Breast epithelium (tissue), 4 donors: ENCODE measurements at places on chromosomes 7 and 10. TPM values are rescaled to one million over a fixed set of nuclear protein-coding genes. Genes with fewer than 3 reads are reported as not detected.
A peak's percentile ranks its signal among the peaks of the same experiment; 100 is the strongest.

Gene GIMAP8
- total RNA-seq = 7.2 TPM

Gene CPA2
- not detected for total RNA-seq

Gene TWNK
- total RNA-seq = 7.5 TPM

DNA sequence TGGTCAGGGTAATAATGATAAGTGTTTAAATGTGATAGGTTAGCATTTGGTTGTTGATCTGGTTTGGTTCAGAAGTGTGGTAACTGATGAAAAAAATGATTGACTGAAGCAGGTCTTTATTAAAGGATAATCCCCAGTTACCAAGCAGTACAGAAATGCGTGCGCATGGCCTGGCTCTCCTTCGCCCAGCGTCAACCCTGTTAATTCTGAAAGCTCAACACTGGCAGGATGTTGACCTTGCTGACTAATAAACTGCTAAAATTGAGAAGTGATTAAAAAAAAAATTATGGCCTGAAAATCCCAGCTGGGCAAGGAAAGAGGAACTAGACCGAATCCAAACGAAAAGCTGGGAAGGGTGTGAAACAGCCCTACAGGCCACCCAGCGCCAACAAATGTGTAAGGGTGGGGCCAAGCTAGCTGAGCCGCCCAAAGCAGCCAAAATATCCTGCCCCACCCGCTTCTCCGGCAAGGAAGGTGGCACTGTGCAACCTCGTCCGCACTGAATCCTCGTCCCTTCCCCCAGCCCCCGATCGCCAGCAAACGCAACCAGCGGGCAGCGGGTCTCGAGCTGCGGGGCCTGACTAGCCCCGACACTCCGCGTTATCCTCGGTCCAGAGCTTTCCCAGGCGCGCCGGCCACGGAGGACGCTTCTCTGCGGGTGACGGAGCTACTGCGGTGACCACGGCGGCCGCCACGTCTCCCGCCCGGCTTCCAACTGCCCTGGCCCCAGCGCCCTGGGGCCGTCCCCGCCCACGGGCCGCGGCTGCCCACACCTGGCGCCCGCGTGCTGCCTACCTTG lies 561 bp downstream of the SHTN1 start:
- DNase-seq = peak; percentile 56

Gene RNF32
- 2.9 TPM for total RNA-seq

DNA sequence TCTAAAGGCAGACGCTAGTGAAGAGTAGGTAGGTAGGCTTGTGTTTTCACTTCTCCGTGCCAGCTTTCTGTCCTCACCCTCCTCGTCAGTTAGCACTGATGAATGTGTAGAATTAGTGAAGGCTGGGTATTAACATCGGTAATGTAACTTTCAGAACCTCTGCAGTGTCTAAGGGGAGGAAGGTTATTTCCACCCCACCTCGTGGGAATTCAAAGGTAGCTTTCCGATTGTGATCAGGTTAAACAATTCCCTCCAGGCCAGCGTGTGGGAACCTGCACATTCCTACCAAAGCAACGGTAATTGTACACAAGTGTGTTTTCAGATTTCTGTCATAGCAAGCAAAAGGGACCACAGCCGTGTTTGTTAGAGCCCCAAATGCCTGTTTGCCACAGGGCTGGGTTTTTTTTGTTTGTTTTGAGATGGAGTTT lies 405.0 kb upstream of the GALNT17 start:
- no peak for DNase-seq

- DNase-seq = no peak
These were observed 59.9 kb upstream of the DNAJB6 start for GRCh38 chr7:157276731-157277562.

Gene PRLHR
- total RNA-seq = not detected

Gene CNOT4
- total RNA-seq = 31.6 TPM

Gene HTRA1
- 347 TPM for total RNA-seq

Gene PNLIPRP1
- not detected for total RNA-seq

DNA sequence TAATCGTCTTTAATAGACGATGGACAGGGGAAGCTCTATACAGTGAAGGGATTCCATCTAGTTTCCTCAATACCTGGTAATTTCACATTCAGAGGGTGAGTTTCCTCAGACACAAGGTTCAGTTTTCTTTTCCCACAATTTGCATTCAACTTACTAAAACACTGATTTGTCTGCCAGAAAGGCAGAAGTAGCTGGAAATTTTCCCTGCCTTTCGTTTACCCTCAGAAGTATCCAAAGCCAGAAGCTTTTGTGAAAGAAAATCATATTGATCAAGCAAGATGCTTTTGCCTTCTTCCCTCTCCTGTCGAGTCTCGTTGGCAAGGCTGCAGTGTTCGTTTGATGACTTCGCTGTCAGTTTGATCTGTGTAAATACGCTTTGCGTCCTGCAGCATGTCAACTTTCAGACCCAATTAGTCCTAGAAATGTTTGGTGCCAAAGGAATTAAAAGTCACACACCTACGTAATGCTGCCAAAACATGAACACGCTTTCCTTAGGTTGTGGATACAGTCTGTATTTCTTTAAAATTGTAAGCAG lies 631.9 kb upstream of the FOXK1 start:
- no peak for DNase-seq

Gene CCDC3
- total RNA-seq = 9.8 TPM

DNA sequence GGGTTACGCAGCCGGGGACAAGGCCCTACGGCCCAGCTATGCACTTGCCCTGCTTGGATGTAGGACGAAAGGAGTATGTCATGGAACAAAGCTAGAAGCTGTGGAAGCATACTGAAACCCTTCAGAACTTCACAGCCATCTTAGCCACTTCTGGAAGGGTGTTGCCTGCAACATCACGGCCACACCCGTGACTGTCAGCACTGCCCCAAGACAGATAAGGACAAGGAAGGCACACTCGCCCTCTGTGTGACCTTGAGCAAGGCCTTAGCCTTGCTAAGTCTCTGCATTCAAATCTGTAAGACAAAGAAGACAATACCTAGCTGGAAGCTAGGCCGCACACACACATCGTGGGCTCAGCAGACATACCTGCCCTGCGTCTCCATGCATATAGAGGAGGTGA lies 352.5 kb upstream of the MGMT start:
- no peak for DNase-seq

Gene ANXA8L1
- 6.6 TPM for total RNA-seq

GRCh38 chr7:10022957-10023356 lies 950.7 kb upstream of the PHF14 start:
- no peak for DNase-seq

Gene AGMO
- 1.4 TPM for total RNA-seq

Gene OR13A1
- 0.33 TPM for total RNA-seq

DNA sequence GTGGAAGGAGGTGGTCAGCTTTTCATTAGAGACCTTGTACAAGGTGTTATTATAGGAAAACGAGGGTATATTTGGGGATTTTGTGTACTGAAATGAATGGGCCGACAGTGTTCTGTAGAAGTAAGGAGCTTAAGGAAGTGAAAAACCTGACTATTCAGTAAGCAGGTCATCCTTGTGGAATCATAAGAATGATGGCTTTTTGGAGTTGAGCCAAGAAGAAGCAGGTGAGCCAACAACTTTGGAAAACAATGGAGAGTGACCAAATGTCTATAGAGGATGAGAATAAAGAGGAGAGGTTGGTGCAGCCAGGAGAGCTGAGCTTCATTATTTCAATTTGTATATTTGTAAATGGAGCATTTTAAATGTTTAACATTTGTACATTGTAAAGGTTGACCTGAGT lies 595.7 kb downstream of the CCSER2 start:
- DNase-seq = no peak

GRCh38 chr10:70114902-70115301 lies 17.7 kb downstream of the AIFM2 start:
- no peak for DNase-seq

- DNase-seq = no peak
These were observed 45.7 kb downstream of the IKZF1 start for GRCh38 chr7:50349963-50350944.

Gene TCERG1L
- total RNA-seq = not detected

GRCh38 chr7:100049441-100050291 lies at the start of gene ZSCAN21:
ZSCAN21 (plus strand) TSS chr7:100049774; CDS start chr7:100057007, 7,233 bp downstream.
- DNase-seq = peak; percentile 76

DNA sequence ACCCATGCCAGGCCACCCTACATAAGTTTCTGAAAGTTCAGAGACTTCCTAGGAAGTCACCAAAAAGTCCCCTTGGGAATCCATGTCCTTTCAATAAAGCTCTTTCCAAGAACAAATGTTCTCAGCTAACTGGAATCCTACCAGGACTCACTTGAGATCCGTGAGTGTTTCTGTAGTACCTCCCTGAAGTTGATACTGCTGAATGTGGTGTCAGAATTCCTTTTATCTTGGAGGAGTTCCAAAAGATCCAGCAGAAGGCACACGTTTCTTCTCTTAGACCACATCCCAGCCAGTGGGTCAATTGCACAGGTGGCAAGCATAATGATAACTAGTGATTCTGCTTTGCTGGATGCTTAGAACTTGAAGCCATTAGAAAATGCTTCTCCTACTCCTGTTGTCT lies 689.7 kb upstream of the IGFBP3 start:
- no peak for DNase-seq

DNA sequence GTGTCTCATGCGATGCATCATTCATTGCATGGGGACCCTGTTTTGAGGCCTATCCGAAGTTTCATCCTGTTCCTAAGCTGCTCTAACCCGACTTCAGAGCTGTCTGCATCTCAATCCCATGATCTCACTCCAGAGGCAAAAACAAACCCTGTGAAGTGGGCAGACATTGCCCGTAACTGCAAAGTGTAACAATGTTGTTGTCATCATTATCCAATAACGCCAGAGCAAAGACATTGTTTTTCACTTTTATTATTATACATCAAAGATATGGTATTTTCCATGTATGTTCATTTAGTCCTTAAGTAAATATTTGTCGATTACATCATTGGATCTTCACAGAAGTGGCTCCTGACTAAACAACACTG lies 246.7 kb downstream of the KLF6 start:
- no peak for DNase-seq

DNA sequence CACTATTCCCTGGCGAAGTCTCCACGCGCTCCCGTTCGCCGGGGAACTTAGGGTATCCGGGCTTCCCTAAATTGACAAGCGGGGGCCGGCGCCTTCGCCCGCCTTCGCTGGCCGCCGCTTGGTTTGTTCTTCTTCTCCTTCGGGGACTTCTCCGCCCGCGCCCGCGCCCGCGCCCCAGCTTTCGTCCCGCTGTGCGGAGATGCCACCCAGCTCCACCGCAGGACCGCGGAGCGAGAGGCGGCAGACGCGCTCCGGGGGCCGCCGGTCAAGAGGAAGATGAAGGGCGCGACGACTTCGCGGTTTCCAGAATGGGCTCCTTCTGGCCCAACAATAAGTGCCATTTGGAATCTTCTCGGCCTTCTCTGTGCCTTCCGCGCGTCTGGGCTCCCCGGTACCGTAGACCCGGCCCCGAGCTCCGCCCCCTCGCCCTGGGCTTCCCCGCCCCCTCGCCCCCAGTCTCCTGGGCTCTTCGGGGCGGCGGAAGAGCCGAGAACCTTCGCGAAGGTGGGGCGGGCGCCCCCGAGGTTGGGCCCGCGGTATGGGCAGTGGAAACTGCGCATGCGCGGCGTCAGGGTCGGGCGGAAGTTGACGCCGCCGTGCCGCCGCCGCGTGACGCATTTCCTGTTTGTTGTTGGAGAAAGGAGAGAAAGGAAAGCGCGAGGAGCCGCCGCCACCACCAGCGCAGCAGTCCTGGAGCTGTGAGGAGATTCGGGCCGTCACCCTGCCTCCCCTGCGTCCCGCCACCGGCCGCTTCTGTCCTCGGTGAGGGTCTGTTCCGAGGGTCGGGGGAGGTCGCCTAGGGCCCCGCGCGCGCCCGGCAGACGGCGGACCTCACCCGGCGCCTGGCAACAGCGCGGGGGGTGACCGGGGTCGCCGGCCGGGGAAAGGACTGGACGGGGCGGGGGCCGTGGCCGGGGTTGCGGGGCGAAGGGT lies at the start of gene DNAJB6:
TSS of gene DNAJB6 (plus strand) at position 622 of the 933 bp plus-strand sequence. CDS start 21,569 bp downstream, outside the sequence.
- DNase-seq = peak; percentile 93

Gene DKK1
- total RNA-seq = 3.3 TPM

Gene C10orf71
- not detected for total RNA-seq

GRCh38 chr7:53245721-53246120 lies 210.3 kb downstream of the POM121L12 start:
- no peak for DNase-seq

DNA sequence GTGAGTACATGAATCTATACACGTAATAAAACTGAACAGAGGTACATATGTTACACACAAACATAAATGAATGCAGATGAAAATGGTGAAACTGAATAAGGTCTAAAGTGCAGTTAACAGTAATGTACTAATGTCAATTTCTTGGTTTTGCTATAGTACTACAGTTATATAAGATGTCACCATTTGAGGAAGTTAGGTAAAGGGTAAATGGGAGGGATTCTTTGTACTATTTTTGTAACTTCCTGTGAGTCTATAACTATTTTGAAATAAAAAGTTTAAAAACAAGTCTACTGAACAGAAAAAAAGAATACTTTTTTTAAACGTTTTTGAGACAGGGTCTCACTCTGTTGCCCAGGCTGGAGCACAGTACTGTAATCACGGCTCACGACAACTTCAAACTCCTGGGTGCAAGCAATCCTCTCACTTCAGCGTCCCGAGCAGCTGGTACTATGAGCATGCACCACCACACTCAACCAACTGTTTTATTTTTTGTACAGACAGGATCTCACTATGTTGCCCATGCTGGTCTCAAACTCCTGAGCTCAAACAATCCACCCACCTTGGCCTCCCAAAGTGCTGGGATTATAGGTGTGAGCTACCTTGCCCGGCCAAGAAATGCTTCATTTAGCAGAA lies 71.5 kb downstream of the WAPL start:
- no peak for DNase-seq

GRCh38 chr10:69092959-69093850 lies 5.3 kb downstream of the SRGN start:
- DNase-seq = peak; percentile 74

GRCh38 chr7:2825559-2826227 lies 18.4 kb downstream of the GNA12 start:
- no peak for DNase-seq

Gene CYP3A5
- 8.5 TPM for total RNA-seq

DNA sequence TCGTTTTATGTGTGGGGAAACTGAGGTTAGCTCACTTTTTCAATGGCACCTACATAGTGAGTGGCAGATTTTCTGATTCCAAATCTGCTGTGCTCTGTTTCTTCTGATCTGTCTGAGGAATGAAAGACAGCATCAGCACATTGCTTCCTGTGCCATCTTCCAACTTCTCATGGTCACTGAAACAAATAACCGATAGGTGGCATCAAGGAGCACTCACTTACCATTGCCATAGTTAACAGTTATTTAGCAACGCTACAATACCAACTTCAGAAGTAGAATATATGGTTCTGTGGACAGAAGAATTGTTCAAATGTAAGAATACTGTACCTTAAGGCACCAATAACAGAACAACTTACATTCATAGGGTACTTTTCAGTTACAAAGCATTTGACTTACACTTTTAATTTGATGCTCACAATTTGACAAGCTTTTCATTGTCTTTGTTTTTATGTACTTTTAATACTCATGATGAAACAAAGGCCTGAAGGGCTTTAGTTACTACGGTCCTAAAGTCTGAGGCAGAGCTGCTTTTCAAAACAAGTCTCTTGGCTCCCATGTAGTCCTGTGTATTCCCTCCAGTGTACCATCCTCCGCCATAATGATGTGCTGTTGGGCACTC lies 228.9 kb upstream of the TCF7L2 start:
- DNase-seq = no peak

Gene CYP2C19
- total RNA-seq = 0.32 TPM

- DNase-seq = no peak
These were observed 125.6 kb upstream of the ZNF32 start for GRCh38 chr10:43774234-43774769.
